Stimulated activated CD4-positive, alpha-beta T cell treated with anti-CD3 and anti-CD28 coated beads, Interleukin-12 subunit alpha, Interleukin-12 subunit beta, amount 100 ng/mL, for 48 hours (primary cell): ENCODE measurements at places on chromosomes 7 and 10.

DNA sequence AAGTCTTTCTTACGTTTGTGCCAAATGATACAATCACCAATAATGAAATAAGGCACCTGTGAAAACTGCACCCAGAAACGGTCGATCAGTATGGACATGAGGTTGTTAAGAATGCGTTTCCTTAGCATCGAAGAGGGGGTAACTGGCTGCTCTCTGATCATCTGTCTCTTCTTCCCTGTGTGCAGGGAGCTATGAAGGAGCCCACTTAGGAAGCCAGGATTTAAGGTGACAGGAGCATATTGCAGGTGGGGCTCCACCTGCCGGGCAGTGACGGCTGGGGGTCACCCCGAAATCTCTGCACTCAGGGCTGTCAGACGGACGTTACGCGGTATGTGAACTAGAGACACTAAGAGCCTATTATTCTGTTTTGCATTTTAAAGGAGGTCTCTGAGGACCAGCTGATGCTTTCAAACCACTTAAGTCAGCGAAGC, 64.5 kb downstream of the CARD11 start:
- DNase-seq = no peak

GRCh38 chr7:51019891-51020870, 237.5 kb upstream of the GRB10 start:
- DNase-seq = no peak

DNA sequence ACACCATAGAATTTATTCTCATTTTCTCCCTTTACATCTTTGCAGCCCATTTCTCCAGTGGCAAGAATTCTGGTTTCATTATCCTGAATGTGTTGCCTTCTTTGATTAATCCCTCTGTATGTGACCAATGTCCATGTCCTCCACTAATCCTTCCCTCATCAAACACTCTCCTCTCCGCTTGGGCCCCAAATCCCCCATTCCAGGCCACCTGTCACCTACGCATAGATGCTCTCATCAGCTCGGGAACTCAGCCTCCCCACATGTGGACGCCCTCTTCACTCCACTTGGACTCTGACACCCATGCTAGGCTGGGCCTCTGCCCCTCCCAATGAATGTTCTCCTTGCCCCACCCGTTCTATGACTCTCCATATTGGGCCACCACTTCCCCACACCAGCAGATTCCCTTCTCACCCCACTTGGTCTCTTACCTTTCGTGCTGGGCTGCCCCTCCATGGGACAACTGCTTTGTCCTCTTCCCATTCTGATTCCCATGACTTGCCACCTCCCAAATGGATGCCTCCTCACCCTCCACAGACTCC, 18.7 kb upstream of the RBM20 start:
- no peak for DNase-seq

- no peak for DNase-seq
Observed at GRCh38 chr7:134427896-134428295, 31.0 kb downstream of the AKR1B1 start.

GRCh38 chr7:116223588-116223987, 13.2 kb downstream of the TES start:
- no peak for DNase-seq

DNA sequence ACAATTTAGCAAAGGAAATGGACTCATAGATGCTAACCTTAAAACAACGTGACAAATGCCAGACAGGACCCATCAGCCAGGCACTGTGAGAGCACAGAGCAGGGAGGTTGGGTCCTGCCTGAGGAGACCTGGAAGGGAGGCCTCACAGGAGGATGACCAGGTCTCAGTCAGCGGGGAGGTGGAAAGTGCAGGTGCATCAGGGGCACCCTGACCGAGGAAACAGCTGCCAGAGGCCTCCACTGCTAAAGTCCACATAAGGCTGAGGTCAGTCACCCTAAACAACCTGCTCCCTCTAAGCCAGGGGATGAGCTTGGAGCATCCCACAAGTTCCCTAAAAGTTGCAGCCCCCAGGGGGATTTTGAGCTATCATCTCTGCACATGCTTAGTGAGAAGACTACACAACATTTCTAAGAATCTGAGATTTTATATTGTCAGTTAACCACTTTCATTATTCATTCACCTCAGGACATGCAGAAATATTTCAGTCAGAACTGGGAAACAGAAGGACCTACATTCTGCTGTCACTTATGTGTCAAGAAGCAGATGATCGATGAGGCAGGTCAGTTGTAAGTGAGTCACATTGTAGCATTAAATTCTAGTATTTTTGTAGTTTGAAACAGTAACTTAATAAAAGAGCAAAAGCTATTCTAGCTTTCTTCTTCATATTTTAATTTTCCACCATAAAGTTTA, 157.6 kb upstream of the LANCL2 start:
- DNase-seq = no peak

- DNase-seq = peak; percentile 33
Observed at GRCh38 chr10:97234400-97234799, 48.6 kb upstream of the SLIT1 start.

- DNase-seq = no peak
Observed at GRCh38 chr7:130926001-130926691, 192.1 kb upstream of the KLF14 start.

- DNase-seq = no peak
Observed at GRCh38 chr7:25626451-25627131, 398.3 kb upstream of the NPVF start.

DNA sequence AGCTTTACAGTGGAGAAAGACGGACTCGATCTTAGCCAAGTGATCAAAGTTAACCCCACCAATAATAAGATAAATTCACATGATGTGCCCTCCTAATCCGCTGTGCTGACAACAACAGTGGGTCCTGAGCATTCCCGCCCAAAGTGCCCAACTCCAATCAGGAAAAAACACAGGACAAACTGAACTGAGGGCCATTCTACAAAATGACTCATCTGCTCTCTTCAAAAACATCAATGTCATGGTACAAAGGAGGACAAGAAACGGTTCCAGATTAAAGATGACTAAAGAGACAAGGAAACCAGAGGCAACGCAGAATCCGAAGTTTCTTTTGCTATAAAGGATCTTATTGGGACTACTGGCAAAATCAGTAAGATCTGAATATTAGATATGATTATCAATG, 79.4 kb downstream of the CTBP2 start:
- no peak for DNase-seq

DNA sequence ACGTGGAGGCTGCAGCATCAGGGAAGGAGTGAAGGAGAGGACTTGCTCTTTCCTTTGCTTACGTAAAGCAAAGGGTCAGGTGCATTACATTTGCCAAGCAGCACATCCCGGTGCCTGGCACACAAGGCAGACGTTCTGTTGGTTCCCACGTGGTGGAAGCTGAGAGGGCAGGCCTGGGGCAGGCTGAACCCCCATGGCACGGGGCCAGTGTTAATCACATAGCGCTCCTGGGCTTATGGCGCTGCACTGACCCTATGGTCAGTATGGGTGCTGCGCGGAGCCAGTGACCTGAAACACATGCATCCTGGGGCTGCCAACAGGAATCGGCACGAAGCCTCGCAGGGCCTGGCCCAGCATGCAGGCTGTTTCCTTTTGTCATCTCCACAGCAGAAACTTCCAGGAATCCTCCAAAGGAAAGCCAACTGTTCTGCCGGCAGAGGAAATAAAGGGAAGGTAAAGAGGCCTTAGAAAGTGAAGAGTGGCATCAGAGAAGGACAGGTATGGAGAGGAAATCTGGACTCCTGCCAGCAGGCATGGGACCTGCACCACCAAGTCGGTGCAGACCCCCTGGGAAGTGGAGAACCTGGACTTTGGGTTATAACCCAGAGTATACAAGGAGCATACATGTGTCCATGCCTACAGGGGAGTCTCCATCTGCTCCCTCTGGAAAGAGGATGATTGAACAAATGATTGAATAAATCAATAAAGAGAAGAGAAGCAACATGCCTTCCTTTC, 560.2 kb downstream of the TCERG1L start:
- DNase-seq = no peak

DNA sequence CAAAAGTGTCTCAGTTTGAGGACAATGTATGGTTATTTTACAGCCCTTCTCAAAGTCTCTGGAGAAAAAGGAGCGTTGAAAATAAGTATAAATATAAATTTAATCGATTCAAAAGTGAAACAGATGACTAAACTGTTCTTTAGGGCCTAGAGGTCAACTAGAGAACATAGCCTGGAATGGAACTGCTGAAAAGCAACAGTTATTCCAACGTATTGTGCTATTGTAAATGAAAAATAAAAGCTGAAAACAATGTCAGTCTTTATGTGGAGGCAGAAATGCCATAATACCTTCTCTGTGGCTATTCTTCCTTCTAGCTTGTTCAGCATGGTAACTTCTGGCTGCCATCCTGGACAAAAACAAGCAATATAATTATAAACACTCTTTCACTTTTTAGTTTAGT, 362.5 kb downstream of the ARL4A start:
- DNase-seq = no peak

DNA sequence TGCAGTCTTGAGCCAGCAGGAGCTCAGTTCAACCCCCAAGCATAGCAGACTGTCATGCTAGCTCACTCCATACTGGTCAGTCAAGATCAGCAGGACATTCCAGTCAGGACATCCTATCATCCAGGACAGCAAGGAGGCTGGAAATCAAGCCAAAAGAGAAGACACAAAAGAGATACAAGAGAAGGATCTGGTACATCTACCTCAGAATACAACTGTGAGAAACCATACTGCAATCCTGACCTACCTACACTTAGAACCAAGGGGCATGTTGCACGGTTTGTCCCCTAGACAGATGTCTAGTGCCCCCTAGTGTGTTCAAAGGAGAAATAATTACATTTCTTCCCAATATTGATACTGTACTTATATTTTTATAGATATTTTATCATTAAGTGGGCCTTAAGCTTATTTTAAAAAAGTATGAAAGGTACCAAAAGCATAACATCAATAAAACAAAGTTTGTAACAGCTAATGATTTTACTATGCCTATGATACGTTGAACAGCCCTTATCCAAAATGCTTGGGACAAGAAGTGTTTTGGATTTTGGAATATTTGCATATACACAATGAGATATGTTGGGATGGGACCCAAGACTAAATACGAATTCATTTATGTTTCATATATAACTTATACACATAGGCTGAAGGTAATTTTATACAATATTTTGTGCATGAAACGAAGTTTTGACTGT, 26.7 kb downstream of the ERCC6 start:
- no peak for DNase-seq

DNA sequence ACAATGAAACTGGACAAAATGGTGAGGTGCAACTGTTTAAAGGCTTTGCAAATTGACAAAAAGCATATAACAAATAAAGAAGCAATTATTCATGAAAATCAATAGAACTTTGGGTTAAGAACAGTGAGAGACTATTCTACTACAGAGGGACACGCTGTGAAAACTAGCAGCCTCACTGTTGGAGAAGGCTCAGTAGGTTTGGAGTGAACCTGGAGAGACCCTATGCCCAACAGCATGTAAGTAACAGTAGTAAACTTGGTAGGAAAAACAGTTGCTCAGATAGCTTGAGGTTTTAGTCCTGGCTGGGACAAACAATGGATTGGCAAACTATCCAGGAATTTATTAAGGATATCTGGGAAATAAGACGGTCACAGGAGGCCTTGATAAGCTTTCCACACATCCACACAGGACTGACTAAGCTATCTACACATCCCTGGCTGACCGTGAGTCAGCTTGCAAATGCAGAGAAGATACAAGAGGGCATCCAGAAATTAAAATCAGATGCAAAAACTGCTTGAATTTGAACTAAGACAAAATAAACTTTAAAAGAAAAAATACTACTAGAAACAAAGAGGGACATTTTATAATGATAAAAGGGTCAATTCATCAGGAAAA, 15.9 kb downstream of the FAM149B1 start:
- DNase-seq = no peak

DNA sequence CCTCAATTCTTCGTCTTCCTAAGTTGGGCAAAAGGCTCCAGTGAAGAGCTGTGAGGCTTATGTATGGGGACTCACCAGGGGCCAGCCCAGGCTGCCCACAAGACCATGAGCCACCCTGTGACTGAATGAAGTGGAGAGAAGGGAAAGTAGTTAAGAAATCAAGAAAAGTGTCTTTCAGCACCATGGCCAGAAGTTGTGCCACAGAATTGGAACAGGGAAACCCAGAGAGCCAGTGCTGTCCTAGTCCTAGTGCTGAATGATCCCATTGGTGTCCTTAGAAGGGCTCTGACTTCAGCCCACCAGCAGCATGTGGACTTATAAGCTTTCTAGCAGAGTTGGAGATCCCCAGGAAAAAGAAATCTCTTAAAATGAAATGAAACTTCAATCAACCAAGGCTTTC, 37.0 kb upstream of the CCSER2 start:
- no peak for DNase-seq

- DNase-seq = no peak
Observed at GRCh38 chr10:66322777-66323176, 603.1 kb upstream of the LRRTM3 start.

GRCh38 chr7:120793213-120793936, 64.6 kb downstream of the TSPAN12 start:
- DNase-seq = no peak

DNA sequence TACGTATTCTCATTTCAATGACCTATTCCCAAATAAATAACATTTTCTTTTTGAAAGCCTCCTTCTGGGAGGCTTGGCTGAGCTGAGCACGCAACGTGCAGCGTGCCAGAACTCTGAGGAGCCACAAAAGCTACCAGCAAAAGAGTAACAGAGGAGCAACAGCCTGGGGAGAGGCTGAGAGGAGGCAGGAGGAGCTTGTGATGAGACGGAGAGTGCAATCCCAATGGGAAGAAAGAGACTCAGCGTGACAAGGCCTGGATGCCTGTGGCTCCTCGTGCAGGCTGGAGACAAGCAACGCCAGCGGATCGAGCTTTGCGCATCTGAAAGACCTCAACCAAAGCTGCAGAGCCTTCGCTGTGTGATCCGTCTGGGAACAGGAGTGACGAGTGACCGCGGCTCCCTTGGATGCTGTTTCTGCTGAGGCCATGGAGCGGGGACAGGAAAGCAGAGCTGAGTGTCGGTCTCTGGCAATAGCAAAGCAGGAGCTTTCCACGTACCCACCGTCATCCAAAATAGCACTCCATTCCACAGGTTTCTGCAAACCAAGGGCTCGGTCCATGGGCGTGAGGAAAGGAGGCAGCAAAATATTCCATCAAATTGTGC, 171.7 kb upstream of the PFKP start:
- DNase-seq = no peak

DNA sequence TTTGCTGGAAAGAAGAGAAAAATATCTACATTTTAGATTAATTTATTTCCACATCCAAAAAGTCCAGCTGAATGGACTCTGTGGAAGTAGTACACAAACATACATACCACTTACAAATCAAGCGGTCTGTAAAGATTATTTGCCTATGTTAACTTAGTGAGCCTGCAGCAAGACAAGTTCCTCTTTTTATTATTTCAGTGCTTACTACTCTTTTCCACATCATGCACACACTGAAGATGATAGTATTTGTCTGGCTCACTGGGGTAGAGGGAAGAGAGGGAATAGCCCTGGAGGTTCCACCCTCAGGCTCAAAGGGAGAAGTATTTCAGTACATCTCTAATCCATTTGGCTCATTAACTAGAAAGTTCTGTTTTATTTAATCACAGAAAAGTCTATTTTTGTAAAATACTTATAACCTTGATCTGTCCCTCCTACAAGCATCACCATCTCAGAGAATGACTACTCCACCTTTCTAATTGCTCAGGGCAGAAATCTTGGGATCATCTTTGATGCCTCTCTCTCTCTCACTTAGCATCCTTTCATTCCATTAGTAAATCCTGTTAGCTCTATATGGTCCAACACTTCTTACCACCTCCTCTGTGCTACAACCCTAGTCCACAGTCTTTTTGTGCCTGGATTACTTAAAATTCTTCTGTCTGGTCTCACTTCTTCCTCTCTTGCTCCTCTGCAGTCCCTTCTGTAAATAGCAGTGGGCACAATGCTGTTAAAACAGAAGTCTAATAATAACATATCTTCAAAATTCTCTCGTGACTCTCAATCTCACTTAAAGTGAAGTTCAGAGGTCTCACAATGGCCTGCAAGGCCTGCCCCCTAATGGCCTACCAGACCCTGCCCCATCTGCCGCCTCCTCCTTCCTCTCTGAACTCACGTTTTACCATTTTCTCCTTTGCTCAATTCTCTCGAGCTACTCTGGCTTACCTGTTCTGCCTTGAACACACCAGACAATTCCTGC, 64.3 kb upstream of the CCDC6 start:
- no peak for DNase-seq
